NCI-H2029 treated with DMSO at 0.1 percent for 48 hours (cell line): ENCODE measurements at places on chromosomes 1 and 21.

GRCh38 chr1:203351037-203351625 lies at the start of gene FMOD:
TSS of gene FMOD (minus strand) at chr1:203351122. CDS start at chr1:203348270, 2,852 bp downstream.
- DNase-seq: peak; percentile 18

- no peak for DNase-seq
These were observed 26.6 kb upstream of the SOX13 start for GRCh38 chr1:204046346-204046745.

DNA sequence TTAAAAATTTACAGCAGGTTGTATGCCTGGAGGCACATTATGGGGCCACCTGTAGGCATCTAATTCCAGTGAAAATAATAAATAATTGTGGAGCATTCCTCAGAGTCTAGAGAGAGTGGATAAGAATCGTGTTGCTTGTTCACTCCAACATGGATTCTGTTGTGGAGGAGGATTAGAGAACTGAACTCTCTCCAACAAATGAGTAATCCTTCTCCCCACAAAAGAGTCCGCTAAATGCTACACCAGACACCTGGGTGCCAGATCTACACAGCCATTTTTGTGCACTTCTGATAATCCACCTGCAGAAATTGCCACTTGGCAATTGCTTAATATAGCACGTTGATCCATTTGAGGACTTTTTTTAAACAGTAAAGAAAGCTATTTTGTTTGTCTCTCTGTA lies 113.7 kb upstream of the DPYD start:
- no peak for DNase-seq

- DNase-seq: no peak
These were observed 25.8 kb downstream of the LRRC38 start for GRCh38 chr1:13487957-13488356.

- DNase-seq: no peak
These were observed 1.9 kb downstream of the OLIG1 start for GRCh38 chr21:33071770-33072306.

- DNase-seq: no peak
These were observed 26.3 kb downstream of the SAMD13 start for GRCh38 chr1:84327830-84328229.

DNA sequence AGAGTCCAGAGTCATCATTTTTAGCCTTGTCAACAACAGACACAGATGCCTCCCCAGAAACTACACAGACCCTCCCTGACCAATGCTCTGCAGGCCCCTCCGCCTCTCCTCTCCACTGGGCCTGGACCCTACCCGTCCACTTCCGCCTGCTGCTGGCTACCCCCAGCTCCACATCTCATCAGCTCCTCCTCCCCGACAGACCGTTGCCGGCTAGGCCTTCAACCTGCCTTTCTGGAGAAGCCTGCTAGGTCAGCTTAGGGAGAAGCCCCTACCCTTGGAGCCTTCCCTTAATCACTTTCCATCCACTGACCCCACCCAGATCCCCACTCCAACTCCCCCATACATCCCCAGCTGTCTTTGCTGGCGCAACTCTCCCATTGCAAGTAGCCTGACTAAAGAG lies 1.4 kb downstream of the TRIM17 start:
- no peak for DNase-seq
